ENCODE measurements at places on chromosomes 5 and 9.

DNA sequence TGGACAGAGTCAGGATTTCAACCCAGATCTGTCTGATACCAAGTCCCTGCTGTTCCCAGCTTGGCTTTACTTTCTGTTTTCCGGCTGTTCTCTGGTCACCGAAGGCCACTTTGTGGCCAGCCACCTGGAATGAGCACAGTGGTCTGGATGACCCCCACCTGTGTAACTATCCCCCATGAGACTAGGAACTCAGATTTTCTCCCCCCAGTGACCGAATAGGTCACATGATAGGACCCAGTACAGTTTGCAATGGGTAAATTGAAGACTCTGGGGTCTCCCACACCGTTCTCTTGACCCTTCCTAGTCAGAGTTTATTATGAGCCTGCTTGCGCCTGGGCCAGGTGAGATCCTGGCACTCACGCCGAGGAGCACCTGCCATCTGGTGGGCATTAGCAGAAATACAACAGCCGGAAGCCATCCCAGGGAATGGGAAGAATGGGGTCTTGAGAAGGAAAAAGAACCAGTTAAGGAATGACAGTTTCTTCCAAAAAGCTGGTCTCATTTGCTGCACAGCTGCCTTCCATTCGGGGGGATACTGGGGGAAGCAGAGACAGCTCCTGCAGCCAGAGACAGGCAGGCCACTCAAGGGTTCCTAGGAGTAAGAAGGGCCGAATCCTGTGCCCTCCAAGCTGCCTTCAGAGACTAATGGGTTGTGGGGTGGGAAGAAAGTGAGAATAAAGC lies 7.1 kb downstream of the PHYHD1 start:
- no peak for DNase-seq

DNA sequence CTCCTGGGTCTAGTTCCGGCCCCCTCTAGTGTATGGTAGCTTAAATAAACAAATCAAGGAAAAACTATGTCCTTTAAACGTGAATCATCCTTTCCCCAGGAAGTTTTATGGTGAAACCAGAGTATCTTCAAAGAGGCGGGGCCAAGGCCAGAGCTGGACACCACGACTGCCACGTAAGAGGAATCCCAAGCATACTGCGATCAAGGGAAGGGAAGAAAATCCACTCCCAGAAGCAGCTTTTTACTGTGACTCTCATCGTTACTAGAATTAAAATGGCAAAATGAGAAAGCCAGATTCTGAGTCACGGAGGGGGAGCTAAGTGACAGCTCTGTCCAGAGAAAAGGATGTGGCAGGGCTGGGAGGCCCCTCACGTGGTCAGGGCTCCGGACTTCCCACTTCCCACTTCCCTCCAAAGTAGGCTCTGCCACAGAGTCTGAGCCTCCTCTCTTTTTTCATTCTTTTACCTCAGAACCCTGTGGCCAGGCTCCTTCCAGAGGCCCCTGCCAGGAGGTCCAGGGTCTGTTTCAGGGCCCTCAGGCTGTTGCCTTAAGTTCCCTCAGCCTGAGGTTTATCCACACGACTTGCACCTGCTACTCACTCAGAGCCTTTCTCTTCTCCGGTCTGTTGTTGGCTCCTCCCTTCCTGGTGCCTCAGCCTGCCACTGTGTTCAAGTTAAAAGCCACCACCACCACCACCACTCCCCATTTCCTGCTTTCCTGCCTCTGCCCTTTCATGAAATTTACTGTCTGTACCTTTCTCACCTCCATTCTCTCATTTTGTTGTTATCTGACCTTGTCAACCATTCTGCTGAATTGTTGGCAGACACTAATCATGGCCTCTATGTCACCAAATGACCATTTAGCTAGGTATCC lies 1.4 kb upstream of the GLRX start:
- no peak for DNase-seq

- no peak for DNase-seq
These were observed 20.2 kb upstream of the NREP start for GRCh38 chr5:111776913-111777781.

GRCh38 chr5:143153332-143154119 lies 250.0 kb downstream of the NR3C1 start:
- peak; percentile 24 for DNase-seq

DNA sequence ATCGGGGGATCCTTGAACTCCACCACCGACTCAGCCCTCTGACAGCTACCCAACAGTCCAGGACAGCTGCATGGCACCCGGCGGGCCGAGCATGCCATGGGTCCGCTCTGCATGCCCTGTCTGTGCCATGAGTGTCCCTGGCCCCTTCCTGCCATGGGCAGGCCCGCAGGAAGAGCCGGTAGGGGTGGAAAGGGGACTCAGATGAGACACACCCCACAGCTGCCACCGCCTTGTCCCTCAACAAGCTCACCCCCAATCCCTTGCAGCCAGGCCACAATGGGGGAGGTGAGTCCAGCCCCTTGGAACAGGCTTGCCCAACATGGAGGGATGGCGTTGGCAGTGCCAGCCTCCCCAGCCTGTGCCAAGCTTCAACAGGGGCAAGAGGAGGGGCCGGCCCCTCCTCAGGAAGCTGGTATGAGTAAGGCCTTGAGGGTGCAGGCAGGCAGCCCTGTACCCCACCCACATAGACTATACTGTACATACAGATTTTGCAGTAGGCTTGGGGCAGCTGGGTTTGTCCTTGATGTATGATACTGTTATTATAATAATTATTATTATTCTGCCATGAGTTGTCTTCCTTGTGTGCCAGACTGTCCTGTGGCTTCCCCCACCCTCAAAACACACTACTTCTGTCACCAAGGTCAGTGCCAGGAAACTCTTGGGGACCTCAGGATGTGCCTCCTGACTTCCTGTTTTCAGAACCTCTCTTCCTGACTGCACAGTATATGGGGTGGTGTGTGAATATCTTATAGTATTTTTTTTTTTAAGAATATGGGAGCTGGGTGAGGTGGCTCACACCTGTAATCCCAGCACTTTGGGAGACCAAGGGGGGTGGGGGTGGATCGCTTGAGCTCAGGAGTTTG lies 12.0 kb upstream of the SLC34A1 start:
- DNase-seq, result no peak

GRCh38 chr5:123429993-123430392 lies 6.8 kb upstream of the CEP120 start:
- DNase-seq, result no peak

- DNase-seq, result peak; percentile 77
These were observed 467 bp upstream of the PHF19 start for GRCh38 chr9:120877276-120878034.

DNA sequence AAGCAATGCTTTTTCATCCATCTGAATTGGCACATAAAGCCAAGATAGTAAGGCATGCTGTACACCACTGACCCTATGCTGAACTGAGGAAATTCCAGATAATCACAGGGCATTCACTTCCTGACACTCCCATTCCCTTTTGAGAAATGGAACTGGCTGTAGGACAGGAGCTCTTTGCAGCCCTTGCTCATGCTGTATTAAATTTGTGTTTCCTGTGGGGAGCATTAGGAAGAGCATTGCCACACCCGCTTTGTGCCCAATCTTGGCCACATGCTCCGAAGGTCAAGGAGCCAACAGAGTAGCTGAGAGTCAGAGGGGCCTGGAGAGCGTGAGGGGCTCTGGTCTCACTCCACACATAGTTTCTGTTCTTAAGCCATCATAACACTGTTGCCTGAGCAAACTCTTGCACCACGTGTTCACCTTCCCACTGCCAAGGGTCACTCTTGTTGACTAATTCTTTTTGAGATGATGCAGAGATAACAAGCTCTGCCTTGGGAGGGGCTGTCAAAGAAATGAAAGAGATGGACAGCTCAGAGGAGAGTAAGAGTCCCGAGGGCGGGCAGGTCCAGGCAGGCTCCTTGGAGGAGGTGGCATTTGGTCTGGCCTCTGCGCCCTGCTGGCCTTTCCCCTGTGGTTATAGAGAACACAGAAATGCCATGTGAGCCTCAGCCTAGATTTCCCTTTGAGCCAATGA lies 31.7 kb upstream of the ARAP3 start:
- no peak for DNase-seq
